ENCODE measurements at places on chromosomes 4 and X. TPM values are rescaled to one million over a fixed set of nuclear protein-coding genes. Genes with fewer than 3 reads are reported as not detected.

GRCh38 chrX:69260169-69260568 is 94.9 kb upstream of the PJA1 start:
- DNase-seq: no peak

DNA sequence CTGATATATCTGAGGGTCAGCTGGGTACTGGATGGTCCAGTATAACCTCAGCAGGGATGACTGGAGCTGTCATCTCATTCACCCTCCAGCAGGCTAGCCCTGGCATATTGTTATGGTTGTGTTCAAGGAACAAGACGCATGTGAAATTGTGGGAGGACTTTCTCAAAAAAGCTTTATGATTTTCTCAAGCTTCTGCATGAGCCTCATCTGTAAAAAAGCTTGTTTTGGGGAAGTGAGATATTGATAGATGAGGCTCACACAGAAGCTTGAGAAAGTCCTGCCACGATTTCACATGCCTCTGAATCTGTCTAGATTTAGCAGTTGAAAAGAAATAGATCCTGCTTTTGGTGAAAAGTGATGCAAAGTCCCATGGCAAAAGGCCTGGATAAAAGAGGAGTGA is 93.4 kb downstream of the SPCS3 start:
- no peak for DNase-seq

The RNF212 gene
- 0.25 TPM for total RNA-seq

The APOOL gene
- 19.8 TPM for total RNA-seq

DNA sequence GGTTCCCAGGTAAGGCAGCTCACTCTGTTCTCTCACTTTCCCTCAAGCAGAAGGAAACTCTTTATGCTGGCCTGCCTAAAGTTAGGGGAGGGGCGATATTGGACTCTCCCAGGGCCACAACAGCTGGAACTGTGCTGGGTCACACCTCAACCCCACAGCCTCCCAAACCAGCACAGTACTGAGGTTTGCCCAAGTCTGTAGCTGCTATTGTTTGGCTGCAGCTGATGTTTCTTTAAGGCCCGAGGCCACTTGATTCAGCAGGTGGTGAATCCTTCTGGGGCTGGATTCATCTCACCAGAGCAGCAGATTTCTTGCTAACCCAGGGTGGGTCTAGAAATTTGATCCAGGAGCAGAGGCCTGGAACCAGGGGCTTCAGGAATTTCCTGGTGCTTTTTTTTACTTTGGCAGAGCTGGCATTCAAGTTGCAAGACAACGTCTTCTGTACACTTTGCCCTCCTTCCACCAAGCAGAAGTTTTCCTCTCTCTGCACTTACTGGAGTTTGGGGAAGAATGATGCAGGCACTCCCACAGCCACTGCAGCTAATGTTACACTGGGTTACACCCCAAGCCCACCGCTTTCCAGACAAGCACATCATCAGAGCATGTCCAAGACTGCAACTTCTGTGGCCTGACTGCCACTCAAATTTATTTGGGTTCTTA is 544.7 kb upstream of the NDST4 start:
- no peak for DNase-seq

GRCh38 chr4:77501240-77501639 is 104.4 kb upstream of the CXCL13 start:
- DNase-seq: no peak

Measured in left lobe of liver (tissue), 2 donors.